ENCODE measurements at places on chromosomes 1 and 21.

DNA sequence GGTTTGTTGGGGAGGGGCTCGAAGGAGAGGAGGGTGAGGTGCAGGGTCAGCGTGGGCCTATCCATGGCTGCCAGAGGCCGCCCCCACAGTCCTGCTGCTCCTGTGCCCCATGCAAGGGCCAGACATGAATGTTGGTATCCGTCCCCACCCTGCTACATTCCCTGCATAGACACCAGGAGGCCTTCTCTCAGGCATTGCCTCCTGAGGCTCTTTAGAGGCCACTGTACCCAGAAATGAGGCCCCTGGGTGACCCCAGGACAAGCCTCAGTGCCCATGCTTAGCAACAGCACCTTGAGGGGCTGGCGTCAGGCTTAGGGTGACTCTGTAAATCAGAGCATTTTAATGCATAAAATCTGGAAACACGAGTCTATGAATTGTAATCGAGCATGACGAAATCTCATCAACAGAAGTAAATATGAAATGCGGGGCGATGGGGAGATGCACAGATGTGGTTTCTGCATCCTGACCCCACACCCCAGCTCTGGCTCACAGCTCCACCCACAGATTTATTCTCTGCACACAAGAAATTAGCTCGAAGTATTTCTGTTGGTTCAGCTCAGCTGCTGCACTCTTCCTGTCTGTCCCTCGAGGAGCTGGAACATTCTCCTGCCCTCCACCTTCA is 124.0 kb upstream of the CSF3R start:
- DNase-seq: no peak

GRCh38 chr1:194295685-194296084 is 1109.3 kb upstream of the B3GALT2 start:
- peak; percentile 17 for DNase-seq

- no peak for DNase-seq
Observed at GRCh38 chr1:241229216-241229615, 127.8 kb downstream of the RGS7 start.

DNA sequence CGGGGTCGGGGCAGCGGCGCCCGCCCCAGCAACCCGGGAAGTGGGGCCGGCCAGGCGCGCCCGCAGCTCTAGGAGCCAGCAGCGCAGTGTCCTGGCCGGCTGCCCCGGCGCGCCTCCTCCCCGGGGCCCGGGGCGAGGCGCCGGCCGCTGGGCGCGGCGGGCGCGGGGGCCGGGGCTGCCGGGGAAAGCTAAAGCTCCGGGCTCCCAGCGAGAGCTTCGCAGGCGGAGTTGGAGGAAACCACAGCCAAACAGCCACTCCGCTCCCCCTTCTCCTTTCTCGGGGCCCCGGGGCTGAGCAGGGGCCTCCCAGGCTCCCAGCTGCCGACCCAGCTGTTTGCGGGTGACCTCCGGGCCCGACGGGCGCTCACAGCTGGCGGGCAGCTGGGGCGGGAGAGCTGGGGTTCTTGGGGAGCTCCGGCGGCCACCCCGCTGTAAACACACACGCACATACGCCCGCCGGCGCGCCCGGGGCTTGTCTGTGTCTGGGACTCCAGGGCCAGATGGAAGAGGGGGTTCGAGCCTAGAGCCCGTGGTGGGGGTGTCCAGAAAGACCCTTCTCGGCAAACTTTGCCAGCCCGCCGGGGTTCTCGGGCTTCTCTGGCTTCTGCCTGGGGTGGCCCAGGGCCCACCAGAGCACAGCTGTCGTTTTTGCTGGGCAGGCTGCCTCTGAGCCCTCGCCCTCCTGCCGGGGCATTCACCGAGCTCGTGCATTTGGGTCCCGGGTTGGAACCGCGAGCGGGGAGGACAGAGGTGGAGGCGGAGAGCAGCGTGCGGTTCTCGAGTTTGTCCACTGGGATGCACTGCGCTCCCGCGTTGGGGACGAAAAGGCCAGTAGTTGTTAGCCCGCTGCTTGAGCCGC is 1.5 kb downstream of the AJAP1 start:
- DNase-seq: no peak

DNA sequence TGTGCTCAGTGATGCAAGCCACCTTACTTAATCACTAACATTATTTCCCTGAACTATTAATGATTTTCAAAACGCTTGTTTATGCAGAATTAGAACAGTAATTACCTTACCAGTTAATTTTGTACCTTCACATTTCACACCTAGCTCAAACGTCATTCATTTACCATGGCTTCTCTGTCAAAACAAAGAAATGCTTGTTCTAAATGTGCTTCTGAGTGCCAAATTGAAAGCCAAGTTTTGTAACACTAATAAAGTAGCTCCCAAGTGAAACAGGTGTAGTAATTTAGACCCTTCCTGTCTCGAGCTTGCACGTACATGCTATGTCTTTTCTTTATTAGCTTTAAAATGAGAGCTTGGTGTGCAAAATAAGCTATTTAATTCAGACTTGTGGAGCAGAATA is 533.7 kb upstream of the PKN2 start:
- DNase-seq: no peak

- no peak for DNase-seq
Observed at GRCh38 chr21:35332841-35333426, 283.8 kb upstream of the RUNX1 start.

- no peak for DNase-seq
Observed at GRCh38 chr1:200659269-200659668, 10.4 kb downstream of the DDX59 start.

DNA sequence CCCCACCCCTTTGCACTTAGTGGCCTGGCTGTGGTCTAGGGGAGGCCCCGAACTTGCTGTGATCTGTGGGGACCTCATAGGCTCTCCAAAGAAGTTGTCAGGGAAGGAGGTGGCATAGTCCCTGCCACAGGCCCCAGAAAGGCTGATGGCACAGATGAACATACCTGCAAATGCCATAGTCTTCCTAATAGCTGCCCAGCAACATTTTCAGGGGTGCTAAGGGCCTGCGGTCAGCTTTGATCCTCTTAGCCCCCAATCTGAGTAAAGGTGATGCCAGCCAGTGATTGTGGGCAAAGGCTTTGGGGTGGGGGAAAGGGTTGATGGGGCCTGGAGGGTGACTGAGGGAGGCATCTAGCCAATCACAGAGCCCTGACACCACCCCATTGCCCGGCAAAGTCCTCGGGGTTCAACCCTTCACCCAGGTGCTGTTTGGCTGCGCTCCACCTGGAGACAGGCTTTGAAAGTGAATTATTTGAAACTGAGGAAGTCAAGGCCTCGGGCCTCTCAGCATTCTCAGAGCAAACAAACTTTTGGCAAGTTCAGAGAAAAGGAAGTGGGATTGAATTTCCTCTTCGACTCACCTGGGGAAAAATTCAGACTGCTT is 35.8 kb downstream of the PAX7 start:
- no peak for DNase-seq

DNA sequence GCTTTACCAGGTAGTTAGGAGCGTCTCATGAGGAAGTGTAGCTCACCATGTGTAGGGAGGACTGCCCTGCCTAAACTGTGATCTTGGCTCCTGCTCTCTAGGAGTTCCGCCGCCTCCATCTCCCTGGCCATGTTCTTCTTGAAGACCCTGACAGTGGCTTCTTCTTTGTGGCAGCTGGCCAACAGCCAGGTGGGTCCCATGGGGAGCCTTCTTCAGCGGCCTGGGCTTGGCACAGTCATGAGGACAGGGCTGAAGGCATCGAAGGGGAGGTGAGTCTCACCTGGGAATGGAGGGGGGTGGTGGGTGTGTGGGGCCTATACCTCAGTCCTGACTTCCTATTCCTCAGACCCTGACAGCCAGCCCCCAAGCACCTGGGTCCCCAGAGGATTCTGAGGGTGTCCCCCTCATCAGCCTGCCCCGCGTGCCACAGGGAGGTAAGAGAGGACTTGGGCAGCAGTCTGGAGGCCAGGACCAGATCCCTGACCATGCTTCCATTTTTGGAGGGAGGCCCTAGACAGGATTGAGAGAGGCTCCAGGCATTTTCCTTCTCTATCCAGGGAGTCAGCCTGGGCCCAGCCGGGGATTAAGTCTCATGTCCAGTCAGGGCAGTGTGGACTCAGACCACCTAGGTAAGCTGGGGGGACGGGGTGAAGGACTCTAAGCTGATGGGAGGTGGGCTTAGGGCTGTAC is 21.4 kb downstream of the HYI start:
- DNase-seq: no peak

DNA sequence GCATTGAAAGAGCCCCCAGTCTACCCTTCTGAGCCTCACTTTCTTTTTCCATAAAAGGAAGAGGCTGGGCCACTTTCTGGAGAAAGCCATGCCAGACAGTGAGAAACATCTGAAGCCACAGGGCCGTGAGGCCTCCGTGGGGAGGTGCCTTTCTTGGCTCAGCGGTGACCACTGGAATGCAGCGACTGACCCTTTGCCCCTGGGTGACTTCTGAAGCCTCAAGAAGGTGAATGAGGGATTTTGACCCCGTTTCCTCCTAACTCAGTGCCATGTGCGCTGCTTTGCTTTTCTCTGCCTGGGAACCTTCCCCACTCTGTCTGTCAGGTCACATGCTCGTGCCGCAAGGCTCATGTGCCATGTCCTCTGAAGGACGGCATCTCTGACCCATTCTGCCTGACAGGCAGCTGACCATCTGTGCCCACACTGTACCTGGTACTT is 44.7 kb upstream of the A3GALT2 start:
- DNase-seq: no peak

GRCh38 chr1:100528871-100529270 is 9.1 kb upstream of the GPR88 start:
- no peak for DNase-seq

GRCh38 chr21:45156459-45156858 is 82.1 kb downstream of the ADARB1 start:
- no peak for DNase-seq

DNA sequence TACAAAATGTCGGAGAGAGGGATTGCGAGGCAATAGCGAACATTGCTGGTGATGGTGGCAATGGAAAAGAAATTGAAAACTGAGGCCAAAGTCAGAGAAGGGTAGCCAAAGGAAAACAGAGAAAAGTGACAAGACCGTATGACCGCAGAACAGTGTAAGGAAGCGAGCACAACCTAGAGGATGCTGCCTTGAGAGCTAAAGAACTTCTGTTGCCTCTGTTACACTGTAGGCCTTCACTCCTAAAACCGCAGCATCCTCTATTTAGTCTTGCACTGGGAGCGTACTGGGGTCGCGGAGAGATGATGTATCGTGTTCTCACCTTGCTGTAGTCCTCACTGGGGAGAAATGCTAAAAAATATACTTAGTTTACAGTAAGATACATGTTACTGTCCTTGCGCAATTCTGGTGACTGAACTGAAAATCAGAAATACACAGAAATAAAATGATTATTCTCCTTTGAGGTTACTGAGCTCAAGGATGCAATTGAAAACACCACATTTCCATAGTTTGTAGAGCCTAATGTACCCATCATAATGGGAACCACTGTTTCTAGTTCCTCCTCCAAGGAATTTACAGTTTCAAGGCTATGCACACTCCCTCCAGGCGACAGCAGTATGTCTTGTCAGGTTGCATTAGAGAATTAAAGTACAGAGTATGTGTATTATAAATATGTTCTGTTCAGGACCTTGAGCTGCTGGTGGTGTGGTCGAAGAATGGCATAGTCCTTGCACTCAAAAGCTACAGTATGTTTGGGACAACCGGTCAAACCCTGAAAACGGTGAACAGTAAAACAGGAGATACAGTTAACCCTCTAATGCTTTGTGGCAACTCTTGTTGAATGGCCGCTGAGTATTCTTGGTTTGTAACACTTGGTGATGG is 1.3 kb downstream of the NEK7 start:
- no peak for DNase-seq
